DMS79 (cell line): ENCODE measurements at places on chromosomes 4 and X.

DNA sequence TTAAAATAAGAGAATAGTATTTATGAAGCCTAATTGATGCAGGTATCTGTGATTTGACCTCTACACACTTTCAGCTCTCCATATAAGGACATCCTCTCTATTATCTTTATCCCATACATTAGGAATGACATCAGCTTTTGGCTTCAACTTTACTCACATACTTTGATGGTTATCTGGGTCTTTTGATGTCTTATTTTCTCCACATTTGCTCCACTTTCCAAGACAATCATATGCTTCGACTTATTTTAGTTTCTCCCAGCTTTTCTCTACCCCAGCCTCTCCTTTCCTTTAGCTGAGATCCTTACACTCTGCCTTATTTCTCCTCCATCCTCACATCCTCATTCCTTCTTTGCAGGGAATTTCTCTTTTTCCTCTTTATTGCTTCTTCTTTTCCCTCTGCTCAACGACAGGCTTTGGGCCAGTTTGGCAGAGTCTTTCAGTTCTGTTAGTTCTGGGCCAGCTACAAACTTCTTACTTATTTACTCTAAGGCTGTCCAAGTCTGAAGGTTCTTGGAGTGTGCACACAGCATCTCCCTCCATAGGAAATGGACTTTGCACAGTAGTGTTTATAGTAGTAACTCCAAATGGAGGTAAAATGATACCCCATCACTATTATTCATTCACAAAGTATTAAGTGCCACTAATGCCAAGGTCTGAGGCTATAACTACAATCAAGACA is 50.5 kb downstream of the SLC4A4 start:
- no peak for DNase-seq

DNA sequence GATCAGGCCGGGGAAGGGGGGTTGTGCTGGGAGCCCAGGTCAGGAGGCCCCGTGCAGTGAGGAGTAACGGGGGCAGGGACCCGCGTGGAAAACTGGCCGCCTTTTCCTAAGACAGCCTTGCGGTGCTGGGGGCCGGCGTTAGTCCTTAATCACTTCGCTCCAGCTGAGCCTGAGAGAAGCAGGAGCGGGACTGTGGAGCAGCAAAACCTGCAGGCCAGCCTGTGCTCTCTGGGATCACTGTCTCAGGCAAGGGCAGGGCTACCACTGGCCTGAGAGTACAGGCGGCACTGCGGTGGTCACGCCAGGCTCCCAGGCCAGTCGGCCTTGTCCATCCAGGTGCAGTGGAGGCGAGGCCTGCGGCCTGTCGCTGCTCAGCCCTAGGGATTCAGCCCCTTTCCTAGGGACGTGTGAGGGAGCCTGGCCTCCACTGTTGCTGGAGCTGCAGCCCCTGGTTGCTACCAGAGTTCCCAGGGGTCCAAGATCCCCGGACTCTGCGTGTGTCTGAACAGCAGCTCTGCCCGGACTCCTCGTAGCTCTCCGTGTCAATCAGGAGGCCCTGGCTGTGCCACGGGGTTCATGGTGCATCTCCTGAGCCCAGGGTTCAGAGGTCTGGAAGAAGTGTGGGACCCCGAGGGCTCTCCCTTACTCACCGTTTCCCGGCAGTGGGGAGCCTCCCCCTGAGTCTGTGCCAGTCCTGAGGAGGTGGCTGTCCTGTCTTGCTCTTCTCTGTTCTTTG is 2141.7 kb upstream of the TENM3 start:
- no peak for DNase-seq

DNA sequence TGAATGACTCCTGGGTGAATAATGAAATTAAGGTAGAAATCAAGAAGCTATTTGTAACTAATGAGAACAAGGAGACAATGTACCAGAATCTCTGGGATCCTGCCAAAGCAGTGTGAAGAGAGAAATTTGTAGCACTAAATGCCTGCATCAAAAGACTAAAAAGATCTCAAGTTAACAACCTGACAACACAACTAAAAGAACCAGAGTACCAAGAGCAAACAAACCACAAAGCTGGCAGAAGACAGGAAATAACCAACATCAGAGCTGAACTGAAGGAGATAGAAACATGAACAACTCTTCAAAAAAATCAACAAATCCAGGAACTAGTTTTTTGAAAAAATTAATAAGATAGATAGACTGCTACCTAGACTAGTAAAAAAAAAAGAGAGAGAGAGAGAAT is 8.4 kb downstream of the CFAP299 start:
- DNase-seq: no peak

DNA sequence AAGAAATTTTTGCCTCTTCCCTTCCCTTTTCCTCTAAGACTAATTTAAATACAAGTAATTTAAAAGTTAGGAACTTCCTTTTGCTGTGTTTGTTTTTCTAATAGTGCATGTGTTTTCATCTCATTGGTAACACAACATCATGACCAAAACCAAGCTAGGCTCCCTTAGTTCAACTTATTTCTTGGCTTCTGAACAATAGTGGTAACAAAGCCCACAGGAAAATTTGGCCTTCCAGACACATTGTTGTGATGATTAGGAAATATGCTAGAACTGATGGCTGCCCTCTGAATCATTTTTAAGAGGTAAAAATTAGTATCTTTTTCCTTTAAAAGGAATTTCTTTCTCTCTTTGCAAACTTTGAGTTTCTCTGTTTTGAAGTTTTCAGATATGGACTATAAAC is 25.5 kb upstream of the TEC start:
- DNase-seq: no peak

DNA sequence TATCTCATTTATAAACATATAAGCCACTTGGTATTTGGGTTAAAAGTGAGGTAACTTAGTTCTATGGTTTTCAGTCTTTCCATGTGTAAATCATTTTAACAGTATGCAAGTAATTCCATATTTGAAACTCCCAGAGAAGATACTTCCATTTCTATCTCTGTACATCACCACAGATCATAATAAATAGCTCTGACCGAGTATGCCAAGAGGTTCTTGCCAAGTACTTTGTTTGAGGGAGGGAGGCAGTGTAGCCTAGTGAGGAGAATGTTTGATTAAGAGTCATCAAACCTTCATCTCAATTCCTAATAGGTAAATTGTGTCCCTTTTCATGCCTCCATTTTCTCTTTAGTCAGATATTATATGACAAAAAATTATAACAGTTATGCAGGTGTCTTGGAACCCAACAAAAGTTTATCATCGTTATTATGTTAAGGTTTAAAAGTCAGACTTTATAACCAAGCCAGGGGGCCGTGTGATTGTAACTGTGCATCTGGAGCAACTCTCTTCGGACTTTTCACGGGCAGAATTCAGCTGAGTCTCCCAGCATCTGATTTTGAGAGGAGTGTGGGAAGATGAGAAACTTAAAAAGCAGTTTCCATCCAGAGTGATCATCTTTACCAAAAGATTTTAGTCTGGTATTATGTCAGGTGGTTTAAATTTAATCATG is 123.8 kb downstream of the ANK2 start:
- no peak for DNase-seq

GRCh38 chrX:7330971-7331746 is 183.2 kb upstream of the PUDP start:
- DNase-seq: no peak

GRCh38 chr4:107624024-107624423 is 96.0 kb downstream of the PAPSS1 start:
- no peak for DNase-seq

DNA sequence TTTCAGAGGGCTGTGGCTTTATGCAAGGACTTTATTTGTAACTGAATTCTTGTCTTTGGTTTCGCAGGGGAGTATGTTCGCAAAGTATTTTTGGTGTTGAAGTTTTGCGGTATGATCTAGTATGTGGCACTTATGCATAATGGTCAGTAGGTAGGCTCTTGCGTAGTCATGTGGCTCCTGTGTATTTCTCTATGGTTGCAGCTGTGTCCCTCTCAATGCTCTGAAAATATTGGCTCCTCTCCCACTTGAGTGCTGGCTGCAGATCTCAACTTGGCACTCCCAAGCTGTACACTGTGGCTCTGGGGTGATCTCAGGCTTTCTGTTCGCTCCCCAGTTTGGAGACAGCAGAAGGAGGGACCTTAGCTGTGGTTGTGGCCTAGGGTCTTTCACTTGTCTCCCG is 24.8 kb downstream of the ARMCX5 start:
- no peak for DNase-seq

GRCh38 chr4:166128403-166128802 is 255.4 kb downstream of the TLL1 start:
- DNase-seq: no peak

DNA sequence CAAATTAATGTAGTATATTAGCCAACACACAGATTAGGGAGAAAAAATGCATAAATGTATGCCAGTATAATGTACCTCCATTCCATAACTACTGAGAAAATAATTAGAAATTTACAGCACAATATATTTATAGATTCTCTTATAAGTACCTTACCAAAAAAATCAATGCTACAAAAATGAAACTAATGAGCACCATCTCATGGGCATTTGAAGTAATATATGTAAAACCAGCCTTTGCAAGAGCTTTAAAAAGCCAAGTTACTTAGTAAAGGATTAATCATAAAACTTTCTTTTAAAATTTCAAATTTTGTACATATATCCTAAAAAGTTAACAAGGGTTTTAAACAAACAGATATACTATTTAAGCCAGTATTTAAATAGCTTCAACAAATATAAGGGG is 43.2 kb downstream of the LRBA start:
- no peak for DNase-seq

DNA sequence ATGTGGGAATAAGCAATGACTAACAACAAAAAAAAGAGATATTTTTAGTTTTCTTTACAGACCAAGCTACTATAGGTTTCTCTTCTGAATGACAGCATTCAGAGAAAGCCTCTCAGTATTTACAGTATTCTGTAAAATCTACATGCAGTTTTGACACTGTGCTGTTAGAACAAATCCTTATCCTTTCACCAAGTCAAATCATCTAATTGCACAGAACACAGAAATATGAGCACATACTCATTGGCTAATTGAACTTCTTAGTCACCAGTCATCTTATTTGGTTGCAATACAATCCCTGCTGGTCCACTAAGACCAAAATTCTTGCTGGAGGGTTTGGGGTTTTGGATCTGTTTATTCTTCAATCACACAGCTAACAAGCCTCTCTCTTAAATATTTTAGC is 5.7 kb downstream of the ACOT9 start:
- DNase-seq: no peak

DNA sequence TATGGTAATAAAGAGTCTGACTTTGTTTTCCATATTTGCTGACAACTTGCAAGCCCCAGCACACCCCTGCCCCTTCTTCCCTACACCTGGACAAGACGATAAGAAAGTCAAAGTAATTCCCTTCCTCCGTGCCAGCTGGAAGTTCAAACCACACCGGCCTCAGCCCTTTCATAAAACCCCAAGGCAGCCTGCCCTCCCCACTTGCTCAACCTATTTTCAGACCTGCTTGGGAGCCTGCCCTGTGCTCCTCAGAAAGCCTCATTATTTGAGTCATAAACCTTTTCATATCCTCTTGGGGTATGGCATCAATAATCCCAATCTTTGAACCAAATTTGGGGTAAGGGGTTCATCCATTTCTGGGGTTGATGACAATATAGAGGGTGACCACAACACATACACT is 29.5 kb downstream of the NIPAL1 start:
- DNase-seq: no peak

DNA sequence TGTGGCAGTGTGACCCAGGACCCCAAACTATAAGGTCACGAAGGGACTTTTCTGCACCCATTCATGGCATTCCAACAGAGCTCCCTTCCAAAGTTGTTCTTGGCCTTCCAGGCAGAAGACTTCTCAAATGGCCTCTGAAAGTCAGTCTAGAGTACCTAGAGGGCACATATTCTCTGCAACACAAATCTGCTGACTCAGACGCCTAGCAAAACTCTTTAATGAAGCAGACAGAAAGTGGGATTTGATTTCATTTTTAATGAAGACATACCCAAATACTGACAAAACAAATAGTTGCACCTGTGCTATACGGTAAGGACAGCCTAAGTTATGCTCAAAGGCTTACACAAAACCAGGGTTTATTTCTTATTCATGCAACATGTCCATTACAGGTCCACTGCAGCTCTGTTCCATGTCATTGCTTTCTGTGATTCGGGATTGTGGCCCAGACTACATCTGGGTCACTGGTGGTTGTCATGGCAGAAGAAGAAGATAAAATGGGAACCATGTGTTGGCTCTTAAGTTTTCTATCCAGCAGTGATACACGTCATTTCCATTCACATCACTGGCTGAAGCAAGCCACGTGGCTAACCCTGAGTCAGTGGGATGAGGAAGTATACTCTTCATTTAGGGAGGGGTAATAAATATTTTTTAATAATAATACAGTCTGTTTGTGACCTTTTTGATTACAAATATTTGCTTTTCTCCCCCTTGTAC is 57.7 kb downstream of the NAT8L start:
- no peak for DNase-seq

GRCh38 chr4:140666889-140667614 is 89.1 kb downstream of the TBC1D9 start:
- no peak for DNase-seq

GRCh38 chrX:133722756-133723155 is 262.6 kb downstream of the GPC3 start:
- DNase-seq: no peak

DNA sequence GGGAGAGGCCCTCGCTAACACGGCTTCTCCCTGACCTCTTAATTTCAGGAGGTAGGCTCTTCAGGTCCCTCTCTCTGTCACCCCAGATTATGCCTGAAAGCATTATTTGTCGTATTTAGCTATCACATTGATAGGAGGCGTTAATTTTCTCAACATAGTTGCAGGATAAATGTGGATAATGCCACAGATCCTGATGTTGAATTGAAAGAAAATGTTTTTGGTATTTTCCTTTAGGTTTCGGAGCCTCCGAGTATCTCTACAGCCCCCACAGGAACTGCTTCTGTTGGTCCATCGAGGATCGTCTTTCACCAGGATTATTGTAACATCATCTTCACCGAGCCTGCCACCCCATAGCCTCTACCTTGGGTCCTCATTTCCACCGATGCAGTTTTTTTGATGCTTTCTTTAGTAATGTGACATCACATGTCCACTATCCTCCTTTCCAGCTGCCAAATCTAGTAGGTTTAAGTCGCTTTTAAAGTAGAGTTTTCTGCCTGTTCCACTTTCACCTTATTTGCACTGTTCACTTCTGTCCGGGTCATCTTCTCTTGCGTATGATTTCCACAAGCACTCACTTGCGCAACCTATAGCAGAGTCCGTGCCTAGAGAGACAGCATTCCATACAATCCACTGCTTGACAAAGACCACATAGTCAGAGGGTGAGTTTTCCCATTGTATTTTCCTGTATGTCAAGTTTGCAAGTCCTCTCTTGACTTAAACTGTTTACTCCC is 665 bp downstream of the TIGD2 start:
- no peak for DNase-seq

- no peak for DNase-seq
These were observed 20.4 kb upstream of the FRMPD3 start for GRCh38 chrX:107429090-107429489.

DNA sequence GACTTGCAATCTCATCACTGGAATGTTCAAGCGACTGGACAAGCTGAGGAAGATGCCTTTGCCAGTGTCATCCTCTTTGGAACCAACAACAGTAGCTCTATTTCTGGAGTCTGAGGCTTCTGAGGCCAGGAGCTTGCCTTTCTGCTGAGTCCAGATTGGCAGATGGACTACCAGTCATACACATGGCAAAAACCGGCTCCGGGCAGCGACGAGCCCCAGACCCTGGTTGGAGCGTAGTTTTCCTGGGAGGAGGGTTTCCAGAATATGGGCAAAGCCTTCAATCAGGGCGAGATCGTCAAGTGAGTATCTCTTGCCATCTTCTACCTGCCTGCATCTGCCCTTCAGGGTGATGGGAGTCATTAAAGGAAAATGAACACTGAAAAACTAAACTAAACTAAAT is 807.9 kb downstream of the C4orf33 start:
- no peak for DNase-seq

- no peak for DNase-seq
These were observed 300.0 kb downstream of the IDS start for GRCh38 chrX:149205081-149205480.

GRCh38 chrX:129622757-129623301 is 31.9 kb downstream of the APLN start:
- no peak for DNase-seq
